ENCODE measurements at places on chromosomes 5 and 9. TPM values are rescaled to one million over a fixed set of nuclear protein-coding genes. Genes with fewer than 3 reads are reported as not detected.

The KCNIP1 gene
- 0.09 TPM for total RNA-seq

The FGFR4 gene
- total RNA-seq = 0.28 TPM

The F2RL1 gene
- total RNA-seq = 0.66 TPM

The POU5F2 gene
- 0.28 TPM for total RNA-seq

The SLC27A4 gene
- total RNA-seq = 6.7 TPM

The NMUR2 gene
- total RNA-seq = 0.05 TPM

The CANX gene
- total RNA-seq = 173 TPM

The TMEM252 gene
- not detected for total RNA-seq

DNA sequence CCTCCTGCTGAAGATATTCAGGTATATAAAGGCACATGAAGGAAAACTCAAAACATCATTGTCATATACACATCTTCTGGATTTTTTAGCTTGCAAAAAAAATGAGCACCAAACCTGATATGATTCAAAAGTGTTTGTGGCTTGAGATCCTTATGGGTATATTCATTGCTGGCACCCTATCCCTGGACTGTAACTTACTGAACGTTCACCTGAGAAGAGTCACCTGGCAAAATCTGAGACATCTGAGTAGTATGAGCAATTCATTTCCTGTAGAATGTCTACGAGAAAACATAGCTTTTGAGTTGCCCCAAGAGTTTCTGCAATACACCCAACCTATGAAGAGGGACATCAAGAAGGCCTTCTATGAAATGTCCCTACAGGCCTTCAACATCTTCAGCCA, at the start of gene IFNK:
IFNK (plus strand) TSS at position 55 of the 400 bp plus-strand sequence; CDS start at position 102, 47 bp downstream.
- DNase-seq = no peak

- DNase-seq = no peak
Measured at GRCh38 chr9:72554221-72554641, 32.8 kb downstream of the TMC1 start.

- DNase-seq = no peak
Measured at GRCh38 chr5:109027983-109028607, 280.4 kb downstream of the FER start.

DNA sequence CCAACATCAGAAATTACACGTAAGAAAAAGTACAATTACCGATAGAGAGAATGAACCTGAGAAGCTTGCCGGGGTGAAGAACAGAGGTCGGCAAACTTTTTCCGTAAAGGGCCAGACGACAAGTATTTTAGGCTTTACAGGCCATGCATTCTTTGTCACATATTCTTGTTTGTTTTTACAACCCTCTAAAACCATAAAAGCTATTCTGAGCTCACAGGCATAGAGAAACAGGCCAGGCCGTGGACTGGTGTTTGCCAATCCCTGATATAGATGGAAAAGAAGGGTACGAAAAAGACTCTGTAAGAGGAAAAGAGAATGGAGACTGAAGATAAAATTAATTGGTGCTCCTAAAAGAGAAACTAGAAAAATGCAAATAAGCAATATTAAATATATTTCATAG, 15.4 kb downstream of the SFXN1 start:
- DNase-seq = no peak

DNA sequence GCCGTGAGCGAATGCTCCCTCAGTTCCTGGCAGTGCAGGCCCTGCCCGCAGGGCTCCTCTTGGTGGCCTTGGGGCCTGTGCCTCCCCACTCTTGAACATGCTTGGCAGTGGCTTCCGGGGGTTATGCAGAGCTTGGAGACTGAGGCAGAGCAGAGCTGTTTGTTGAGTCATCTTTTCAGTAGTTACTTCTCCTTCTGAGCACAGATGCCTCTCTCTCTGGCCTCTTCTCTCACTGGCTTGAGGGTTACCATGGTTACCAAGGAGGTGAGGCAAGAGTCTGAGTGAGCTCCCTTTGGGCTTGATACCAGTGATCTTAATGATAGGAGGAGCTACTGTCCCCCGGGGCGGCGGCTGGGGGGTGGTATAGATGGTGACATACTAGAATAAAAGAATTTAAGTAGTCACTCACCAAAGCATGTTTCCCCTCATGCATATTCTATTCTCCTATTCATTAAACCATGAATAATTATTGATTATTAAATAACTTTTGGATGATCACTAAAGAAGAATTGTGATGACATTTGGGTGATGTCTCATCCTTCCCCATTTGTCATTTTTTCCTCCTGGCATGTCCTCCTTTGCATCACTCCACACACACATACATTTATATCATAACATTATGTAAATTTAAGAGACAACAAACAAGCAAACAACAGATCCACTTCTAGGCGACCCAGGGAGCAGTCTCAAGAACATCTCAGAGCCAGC, 111.1 kb downstream of the ARHGAP26 start:
- no peak for DNase-seq

GRCh38 chr9:108074900-108075299, 585.3 kb upstream of the KLF4 start:
- DNase-seq = no peak

DNA sequence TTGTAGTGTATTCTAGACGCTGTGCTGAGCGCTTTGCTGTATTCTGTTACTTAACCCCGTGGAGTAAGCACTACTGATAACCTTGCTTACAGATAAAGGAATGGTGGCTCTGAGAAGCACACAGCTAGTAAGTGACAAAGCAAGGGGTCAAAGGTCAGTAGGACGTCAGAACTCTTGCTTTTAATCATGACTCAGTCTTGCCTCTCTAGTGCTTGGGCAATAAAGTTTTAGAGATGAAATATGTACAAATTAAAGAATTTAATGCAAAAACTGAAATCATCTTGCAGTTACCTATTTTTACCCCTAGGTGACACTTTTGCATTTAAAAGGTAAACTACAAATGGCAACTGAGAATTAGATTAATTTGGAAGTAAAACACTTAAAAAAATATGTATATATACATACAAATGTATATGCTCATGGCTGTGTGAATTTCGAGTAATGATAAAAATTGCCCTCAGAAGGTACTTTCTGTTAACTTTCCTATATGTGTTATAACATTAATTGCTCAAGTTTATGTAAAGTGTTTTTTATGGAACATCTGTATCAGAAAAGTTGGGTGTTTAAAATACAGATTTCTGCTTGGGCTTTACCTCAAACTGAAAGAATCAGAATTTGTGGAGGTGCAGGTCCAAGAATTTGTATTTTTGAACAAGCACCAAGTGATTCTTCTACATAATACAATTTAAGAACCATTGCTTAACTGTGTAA, 175.1 kb upstream of the DAB2 start:
- no peak for DNase-seq

DNA sequence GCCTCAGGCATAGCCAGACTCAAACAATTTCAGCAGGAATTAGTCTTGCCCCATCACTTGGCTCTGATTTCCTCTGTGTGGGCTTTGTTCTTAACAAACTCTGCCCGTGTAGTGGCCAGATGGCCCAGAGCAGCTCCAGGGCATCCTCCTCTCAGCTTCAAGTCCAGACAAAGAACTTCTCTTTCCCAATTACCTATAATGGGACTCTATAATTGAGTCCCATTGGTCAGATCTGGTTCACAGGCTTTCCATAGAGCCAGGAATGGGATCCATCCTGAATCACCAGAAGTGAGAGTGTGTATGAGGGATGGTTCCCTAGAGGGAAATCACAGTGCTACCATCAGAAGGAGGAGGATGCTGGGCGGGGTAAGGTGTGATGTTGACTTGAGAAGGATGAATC, 515.8 kb downstream of the KIF4B start:
- no peak for DNase-seq
